ENCODE measurements at places on chromosomes 2 and 18.

GRCh38 chr2:15072836-15073235, 440.3 kb downstream of the LRATD1 start:
- DNase-seq: no peak

- DNase-seq: no peak
These were observed 3.9 kb upstream of the ID2 start for GRCh38 chr2:8677646-8678592.

- DNase-seq: no peak
These were observed 29.0 kb upstream of the GIGYF2 start for GRCh38 chr2:232667989-232668583.

- DNase-seq: no peak
These were observed 24.0 kb downstream of the CERKL start for GRCh38 chr2:181632733-181633401.

- DNase-seq: no peak
These were observed 1424.4 kb upstream of the SLC39A10 start for GRCh38 chr2:194232600-194232999.

- no peak for DNase-seq
These were observed 55.3 kb upstream of the ID2 start for GRCh38 chr2:8626572-8626971.

GRCh38 chr18:2204736-2205135, 366.6 kb downstream of the METTL4 start:
- no peak for DNase-seq

DNA sequence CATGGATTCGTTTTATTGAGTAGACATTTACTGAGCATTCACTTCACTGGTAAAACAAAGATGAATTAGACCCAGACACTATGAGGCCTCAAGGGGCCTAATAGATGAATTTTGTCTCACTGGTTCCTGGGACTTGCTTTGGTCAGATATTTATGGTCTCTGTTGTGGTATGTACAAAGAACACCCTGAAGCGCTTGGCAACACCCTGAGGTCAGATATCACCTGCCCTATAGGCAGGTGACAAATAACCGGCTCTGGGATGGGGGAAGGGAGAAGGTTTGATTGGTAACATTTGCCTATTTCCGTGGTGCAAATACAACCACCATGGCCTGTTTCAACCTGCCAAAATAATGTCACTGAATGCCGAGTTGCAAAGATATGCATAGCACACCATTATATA, 105.6 kb upstream of the STON1 start:
- DNase-seq: no peak

- no peak for DNase-seq
These were observed 2.1 kb downstream of the MARCHF7 start for GRCh38 chr2:159714247-159714930.

- DNase-seq: no peak
These were observed 57.5 kb upstream of the TMEM178A start for GRCh38 chr2:39608263-39608575.

GRCh38 chr2:129164220-129164949, 815.1 kb upstream of the RAB6C start:
- DNase-seq: no peak

GRCh38 chr2:221197225-221197856, 374.8 kb downstream of the EPHA4 start:
- no peak for DNase-seq

DNA sequence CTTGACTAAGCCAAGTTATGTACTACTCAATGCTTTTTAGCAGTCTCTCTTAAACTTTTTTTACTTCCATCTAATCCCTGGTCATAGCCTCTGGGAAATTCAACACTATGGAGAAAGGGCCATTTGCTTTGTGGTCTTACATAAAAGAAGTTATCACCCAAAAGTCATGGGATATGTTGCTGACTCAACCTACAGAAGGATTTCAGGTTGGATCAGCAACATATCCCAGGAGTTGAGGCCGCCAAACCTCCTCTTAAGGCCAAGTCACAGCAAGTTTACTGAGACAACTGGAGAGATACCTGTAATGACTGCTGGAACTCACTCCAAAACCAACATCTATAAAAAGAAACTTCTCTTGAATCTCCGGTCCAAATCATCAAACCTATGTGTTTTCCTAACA, 141.1 kb downstream of the IRS1 start:
- no peak for DNase-seq
